Adrenal gland (tissue), 19 donors: ENCODE measurements at places on chromosomes 4 and X. TPM values are rescaled to one million over a fixed set of nuclear protein-coding genes. Genes with fewer than 3 reads are reported as not detected.

- DNase-seq, result no peak
These were observed 37.9 kb downstream of the ARHGEF6 start for GRCh38 chrX:136742721-136743379.

The PSAPL1 gene
- total RNA-seq, result not detected

DNA sequence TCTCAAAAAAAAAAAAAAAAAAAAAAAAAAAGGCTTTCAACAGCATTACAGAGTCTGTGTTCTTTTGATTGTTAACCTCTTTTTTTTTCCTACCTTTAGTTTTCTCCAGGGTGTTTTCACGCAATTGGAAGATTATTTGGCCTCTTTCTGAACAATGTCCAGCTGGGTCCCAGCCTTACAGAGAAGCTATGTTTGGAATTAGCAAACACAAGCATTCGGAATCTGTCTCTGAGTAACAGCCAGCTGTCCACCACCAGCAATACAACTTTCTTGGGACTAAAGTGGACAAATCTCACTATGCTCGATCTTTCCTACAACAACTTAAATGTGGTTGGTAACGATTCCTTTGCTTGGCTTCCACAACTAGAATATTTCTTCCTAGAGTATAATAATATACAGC lies 13.3 kb downstream of the TLR3 start:
- no peak for DNase-seq

The TBL1X gene
- 35.4 TPM for total RNA-seq

DNA sequence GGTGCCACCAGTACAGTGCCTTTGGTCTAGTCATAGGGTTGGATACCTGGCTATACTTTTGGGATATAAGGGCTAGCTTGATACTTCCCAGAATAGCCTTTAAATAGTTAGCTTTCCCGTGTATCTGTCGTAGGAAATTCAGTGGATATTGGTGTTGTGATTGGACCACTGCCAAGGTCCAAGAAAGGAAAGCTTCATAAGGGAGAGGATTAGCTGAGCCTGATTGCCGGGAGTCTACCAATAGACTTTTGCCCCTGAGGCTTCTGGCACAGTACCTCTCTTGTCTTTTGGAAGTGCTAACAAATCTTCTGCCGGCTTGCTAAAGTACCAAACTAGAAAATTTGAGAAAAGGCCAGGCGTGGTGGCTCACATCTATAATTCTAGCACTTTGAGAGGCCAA lies 350.6 kb downstream of the CHIC1 start:
- DNase-seq, result peak; percentile 9

The GAB1 gene
- total RNA-seq, result 42.0 TPM

DNA sequence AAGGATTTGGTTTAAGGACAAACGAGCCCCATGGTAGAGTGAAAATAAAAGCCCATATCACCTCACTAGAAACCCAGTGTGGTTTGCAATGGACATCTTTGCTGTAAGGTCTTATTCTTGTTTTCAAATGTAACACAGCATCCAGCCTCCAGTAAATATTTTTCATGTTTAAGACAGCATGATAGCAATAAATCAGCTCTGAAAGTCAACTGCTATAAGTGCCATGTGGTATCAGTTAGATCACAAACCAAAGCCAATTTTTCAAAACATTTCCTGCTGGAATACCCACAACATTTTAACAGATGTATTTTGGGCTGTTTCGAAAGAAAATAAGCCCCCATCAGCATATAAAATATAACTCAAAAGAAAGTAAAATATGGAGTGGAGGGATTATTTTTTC lies 24.0 kb upstream of the SCML1 start:
- no peak for DNase-seq

GRCh38 chrX:104679175-104679574 lies 113.2 kb downstream of the IL1RAPL2 start:
- DNase-seq, result no peak

DNA sequence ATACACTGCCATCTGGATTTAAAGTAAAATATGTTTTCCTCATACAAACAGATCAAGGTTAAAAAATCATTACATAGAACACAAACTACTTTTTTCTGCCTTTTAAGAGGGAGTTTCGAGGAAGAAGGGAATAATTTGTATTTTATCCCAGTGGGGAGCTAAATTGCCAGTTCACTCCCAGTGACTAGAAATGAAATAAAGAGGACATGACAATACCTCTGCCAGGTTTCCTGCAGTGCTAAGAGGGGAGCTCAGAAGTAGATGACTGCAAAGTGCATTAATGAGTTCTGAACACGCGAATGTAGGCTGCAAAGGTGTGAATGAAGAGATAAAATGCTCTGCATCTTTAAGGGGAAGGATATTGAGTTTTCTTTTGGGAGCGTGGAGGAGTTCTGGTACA lies 69.7 kb downstream of the SRPX start:
- DNase-seq, result no peak

GRCh38 chrX:121120690-121121605 lies 73.5 kb downstream of the GLUD2 start:
- DNase-seq, result no peak

DNA sequence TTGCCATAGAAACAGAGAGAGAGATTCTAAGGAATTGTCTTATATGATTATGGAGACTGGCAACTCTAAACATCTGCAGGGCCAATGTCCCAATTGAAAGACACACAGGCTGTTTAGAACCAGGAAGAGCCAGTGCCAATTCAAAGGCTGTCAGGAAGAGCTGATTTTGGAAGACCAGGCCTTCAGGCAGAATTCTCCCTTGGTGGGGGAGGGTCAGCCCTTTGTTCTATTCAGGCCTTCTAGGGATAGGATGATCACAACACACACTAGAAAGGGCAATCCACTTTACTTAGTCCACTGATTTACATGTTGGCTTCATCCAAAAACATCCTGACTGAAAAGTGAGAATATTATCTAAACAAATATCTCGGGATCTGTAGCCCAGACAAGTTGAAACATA lies 15.2 kb downstream of the C4orf46 start:
- no peak for DNase-seq

DNA sequence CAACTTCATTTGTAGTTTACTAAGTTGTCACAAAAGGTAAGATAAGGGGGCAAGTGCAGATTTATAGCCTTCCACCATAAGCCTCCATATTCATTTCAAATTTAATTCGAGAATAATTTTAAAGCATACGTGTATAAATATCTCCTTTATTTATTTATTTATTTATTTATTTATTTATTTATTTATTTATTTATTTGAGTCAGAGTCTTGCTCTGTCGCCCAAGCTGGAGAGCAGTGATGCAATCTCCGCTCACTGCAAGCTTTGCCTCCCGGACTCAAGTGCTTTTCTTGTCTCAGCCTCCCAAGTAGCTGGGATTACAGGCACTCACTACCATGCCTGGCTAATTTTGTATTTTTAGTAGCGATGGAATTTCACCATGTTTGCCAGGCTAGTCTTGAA lies 523.4 kb downstream of the FAT4 start:
- no peak for DNase-seq

GRCh38 chrX:18228069-18228468 lies 7.4 kb upstream of the BEND2 start:
- no peak for DNase-seq

The SFRP2 gene
- total RNA-seq, result 2.3 TPM

GRCh38 chr4:38279650-38280322 lies 319.6 kb downstream of the PTTG2 start:
- no peak for DNase-seq

The SGMS2 gene
- 18.2 TPM for total RNA-seq

DNA sequence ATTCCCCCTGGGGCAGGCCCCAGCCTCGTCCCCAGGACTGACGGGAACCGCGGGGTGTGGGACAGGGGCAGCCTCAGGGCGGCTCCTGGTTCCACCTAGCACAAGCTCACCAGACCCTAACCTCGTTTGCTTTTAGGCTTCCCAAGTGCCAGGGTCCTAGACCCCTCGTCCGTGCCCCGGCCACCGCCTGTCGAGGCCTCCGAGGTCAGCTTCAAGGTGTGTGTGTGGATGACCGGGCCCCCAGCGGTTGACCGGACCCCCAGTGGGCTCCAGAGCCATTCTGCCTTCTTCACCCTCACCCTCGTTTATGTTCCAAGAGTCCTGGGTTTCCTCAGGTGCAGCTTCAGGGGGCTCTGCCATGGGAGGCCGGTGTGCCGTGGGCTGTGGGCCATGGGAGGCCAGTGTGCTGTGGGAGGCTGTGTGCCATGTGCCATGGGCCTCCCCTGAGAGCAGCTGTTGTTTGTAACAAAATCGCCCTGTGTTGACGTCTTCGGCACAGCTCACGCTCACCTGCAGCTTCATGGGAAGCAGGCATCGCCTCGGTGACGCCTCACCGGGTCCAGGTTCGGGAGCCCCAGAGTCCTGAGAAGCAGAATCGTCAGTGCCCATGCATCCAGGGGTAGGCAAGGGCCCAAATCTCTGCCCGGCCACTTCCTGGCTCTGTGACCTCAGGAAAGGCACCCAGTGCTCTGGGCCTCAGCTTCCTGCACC lies 43.0 kb upstream of the HMX1 start:
- no peak for DNase-seq

DNA sequence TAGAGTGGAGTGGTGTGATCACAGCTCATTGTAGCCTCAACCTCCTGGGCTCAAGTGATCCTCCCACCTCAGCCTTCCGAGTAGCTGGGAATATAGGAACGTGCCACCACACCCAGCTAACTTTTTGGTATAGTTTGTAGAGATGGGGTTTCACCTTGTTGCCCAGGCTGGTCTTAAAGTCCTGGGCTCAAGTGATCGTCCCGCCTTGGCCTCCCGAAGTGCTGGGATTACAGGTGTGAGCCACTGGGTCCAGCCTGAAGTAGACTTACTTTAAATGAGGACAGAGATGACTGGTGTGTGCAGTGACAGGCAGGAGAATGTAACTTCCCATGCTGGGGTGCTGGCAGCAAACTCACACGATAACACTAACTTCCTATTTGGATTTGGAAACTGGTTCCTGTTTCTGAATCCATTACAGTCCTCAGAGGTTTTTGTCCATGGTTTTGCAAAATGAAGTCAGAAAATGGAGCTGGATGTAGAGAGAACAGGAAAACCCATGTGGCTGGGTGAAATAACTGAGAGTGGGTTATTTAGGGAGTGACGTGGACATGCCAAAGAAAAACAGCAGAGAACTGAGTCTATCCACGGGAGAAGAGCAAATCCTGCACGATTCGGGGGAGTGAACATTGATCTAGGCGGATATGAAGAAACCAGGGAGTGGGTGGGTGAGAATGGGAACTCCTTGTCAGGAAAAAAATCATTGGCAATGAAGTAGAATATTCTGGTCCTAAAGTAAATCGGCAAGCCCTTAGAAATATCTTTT lies 95.6 kb downstream of the GATB start:
- DNase-seq, result no peak

DNA sequence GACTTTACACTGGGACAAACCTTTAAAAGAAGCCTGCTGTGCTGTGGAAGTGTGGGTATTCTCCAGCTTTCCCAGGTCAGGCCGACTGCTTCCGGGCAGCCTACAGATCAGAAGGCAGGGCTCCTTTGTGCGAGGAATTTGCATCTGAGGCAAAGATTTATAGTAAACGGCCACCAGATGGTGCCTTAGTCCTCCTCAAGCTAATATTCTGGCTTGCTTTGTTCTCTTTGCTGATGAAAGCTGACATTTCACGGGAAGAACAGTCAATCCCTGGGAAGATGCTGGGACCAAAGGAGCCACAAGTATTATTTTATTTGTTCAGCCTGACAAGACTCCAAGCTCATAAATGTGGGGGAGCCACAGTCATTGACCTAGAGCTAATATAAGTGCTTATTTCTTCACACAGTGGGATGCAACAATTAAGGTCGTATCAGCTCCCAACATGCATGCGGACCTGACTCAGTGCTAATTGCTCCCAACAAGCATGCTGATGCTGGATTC lies 120.7 kb upstream of the TRIM2 start:
- DNase-seq, result peak; percentile 60

- DNase-seq, result no peak
These were observed 35.7 kb upstream of the MAB21L2 start for GRCh38 chr4:150546286-150546685.

GRCh38 chr4:102431608-102431961 lies 69.6 kb upstream of the NFKB1 start:
- DNase-seq, result no peak

DNA sequence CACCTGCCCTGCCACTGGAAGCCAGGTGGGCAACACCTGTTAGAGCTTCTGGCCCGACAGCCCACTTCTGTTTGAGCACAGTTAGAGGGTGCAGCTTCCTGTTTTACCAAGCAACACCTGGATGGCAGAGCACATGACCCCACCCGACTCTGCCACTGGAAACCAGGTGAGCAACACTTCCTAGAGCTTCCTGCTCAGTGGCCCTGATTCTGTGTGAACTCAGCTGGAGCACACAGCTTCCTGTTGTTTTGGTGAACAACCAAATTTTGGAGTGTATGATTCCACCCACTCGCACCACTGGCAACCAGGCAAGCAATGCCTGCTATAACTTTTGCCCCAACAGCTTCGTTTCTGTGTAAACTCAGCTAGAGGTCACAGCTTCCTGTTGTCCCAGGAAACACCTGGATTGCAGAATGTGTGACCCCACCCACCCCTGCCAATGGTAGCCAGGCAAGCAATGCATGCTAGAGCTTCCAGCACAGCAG lies 163.8 kb upstream of the KLF8 start:
- no peak for DNase-seq

The GPM6B gene
- 4.0 TPM for total RNA-seq

DNA sequence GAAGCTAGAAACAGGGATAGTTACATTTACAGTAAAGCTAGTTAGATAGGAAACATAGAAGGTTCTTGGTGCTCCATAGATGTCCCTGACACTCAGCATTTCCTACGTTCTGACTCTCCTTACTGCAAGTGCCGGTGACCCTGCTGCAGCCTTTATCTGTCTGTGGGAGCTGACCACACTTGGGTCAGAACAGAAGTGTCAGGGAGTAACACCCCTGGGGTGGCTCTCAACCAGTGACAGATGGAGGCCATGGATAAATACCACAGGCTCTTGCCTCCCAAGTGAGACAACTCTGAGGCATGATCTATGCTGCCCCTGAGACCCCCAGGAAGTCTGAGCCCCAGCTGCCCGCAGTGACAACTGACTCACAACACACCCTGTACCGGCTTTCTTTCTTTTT lies 69.8 kb downstream of the ANXA3 start:
- DNase-seq, result no peak

DNA sequence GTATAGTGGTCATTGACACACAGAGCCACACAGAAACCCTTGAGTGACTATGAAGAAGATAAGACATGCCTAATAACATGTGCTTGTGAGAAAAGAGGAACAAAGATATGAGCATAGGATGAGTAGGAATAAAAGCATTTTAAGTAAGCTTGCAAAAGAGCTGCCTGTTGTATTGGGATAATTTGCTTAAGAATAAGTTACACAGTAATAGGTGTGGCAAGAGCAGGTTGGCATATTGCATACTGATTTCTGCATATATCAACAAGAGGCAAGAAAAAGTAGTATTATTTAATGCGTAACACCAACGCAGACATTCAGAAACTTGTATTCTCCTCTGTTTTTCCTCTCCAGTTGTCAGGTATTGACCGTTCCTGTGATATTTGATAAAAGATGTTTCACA lies 111.5 kb upstream of the UGT8 start:
- no peak for DNase-seq

GRCh38 chr4:41880022-41880837 lies 55.0 kb upstream of the TMEM33 start:
- no peak for DNase-seq
